Gastrocnemius medialis (tissue), 4 donors: ENCODE measurements at places on chromosomes 3 and 15.

DNA sequence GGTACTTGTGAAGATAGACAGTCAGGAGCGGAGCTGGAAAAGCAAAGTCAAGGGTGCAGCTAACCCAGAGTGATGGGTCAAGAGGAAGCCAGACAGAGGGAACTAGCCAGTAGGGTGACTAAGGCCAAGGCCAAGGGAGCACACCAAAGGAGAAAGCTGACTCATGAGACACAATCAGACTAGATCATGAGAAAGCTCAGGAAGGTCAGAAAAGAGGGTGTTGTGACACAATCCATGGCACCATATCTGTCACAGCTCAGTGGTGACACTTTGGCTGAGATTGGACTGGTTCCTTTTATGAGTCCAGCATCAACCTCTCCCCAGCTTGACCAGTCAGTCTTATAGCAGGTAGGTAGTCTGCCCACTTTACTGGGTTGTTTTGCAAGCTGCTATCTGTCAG lies 22.2 kb downstream of the P2RY1 start:
- no peak for DNase-seq

- no peak for DNase-seq
These were observed 262.6 kb upstream of the ZNF385D start for GRCh38 chr3:22013641-22014040.

DNA sequence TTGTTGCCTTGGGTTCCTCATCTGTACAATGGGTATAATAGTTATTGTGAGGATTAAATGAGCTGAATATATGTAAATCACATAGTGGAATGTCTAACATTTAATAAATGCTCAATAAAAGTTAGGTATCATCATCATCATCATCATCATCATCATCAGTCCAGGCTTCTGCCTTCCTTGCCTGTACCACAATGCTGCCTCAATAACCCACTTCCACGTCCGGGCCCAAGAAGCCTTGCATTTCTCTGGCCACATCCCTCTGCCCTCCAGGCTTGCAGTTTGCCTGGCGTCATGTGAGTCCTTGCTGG lies 137.4 kb downstream of the THSD4 start:
- DNase-seq, result no peak

DNA sequence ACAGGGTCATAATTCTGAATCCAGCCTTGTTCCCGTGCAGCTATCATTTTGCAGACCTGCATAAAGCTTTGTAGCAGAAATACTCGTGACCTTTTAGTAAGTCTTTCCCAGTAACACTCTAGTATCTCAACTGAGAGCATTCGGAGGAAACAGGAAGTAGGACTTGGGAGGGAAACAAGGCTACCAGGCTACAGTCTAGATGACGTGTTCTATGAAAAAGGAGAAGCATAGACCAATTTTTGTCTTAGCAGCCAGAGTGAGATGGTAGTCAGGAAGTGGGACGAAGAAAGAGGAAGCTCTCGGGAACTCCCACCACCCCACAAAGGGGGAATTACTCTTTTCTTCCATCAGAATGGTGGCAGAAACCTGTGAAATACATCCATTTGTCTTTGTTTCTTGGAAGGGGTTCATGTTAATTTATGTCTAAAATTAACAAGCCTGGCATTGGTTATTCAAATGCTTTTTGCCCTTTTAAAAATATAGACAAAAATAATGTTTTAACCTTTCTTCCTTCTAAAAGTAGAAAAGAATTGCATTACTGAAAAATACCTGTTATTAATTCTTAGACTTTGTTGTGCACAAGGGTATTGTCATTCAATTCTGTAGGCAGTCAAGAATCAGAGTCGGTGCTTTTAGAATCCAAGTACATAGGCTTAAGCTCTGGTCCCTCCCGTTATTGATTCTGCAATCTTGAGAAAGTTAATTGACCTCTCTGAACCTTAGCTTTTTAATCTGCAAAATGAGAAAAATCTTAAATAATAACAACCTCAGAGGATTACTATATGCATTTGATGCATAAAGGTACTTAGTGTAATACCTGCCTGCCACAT lies 1.6 kb upstream of the SUCNR1 start:
- no peak for DNase-seq

DNA sequence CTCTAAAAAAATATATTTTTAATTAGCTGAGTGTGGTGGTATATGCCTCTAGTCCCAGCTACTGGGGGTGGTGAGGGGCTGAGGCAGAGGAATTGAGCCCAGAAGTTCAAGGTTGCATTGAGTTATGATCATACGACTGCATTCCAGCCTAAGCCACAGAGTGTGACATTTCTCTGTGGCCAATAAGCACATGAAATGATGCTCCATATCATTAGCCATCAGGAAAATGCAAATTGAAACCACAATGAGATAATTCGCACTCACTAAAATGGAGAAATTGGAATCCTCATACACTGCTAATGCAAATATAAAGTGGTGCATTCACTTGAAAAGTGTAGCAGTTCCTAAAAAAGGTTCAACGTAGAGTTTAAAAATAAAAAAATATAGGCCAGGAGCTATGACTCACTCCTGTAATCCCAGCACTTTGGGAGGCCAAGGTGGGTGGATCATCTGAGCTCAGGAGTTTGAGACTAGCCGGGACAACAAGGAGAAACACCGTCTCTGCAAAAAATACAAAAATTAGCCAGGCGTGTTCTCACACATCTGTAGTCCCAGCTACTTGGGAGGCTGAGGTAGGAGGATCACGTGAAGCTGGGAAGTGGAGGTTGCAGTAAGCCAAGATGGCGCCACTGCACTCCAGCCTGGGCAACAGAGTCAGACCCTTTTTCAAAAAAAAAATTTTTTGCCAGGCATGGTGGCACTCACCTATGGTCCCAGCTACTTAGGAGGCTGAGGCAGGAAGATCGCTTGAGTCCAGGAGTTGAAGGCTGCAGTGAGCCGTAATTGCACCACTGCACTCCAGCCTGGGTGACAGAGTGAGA lies 35.2 kb downstream of the IFT122 start:
- DNase-seq, result no peak

DNA sequence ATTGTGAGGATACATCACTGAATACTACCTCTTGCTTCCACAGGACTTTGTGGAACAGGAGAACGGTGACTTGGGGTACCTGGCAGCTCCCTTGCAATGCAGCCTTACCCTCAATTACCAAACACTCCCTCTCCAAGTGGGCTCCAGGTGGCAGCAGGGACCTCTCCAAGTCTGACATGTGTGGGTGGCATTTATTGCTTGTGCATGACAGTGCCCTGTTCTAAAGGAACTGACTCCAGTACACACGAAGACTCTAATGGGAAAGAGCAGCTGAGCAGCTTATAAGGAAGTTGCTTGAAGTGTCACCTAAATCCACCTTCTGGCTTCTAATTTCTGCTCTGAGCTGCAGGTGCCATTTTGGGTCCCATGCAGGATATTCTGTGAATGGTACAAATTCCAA lies 174.1 kb upstream of the SLCO3A1 start:
- DNase-seq, result no peak

DNA sequence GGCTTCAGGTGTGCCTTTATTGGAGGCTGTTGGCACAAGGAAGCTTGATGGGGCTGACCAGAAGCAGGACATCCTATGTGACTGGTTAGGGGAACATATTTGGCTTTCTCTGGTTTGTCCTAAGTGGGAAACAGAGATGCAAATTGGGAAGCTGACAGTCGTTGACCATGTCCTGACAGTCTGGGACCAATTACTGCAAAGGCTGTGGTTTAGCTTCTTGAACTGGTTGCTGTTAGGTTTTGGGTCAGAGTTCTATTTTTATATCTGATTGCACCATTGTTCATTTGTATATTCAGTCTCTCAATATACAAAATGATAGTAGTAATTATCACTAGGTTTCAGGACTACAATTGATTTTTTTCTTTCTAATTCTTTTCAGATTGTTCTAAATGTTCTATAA lies 36.8 kb downstream of the SNTN start:
- DNase-seq, result no peak
